ENCODE measurements at places on chromosomes 1 and 21.
A peak's percentile ranks its signal among the peaks of the same experiment; 100 is the strongest.

DNA sequence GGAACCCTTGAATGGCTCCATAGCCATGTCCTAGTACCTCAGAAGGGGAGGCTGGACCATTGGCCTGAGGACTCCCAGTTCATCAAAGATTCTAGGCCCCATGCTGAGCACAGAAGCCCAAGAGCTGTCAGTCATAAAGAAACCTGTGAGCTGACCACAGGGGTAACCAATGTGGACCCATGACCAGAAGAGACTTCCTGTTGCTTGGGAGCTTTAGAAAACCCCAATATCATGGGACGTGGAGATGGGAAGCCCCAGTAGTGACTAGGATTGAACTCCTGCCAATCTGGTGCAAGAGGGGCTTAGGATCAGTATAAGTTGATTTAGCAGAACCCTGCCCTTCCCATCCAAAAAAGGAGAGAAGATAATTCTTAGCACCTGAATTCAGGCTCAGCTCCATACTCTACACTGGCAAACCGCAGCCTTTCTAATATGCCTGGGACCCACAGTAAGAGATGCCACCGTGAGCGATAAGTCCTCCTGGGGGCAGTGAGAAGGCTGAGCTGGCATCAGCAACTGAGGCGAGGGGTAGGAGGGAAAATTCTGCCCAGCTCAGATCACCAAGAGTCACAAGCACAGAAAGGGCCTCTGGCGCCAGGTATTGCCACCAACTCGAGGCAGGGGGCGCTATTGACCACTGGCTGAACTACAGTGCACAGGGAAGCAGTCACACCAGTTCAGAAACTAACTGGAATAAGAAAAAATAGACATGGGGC is 108.9 kb downstream of the CAPN8 start:
- no peaks in the 10 kb centered on the region for H3K4me1 ChIP-seq
- DNase-seq: peak; percentile 79
- no peak overlapping the region for H3K27ac ChIP-seq

DNA sequence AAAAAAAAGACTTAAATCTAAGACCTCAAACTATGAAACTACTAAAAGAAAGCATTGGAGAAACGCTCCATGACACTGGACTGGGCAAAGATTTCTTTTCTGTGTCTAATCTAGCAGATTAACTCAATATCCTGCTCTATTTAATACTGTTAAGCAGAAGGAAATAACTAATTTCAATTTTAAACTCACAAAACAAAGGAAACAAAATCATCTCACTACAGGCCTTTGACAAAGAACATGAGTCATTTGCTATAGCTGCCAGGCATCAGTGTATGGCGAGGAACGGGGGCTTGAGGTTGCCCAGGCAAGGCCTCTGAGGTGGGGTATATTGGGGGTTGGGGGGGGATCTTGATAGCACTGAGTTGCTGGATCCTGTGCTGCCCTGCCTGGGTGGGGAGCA is 20.9 kb downstream of the SZT2 start:
- no peak overlapping the region for H3K27ac ChIP-seq
- no peaks in the 10 kb centered on the region for H3K4me1 ChIP-seq
- H3K27me3 ChIP-seq: no peaks in the 10 kb centered on the region
- no peak for DNase-seq

DNA sequence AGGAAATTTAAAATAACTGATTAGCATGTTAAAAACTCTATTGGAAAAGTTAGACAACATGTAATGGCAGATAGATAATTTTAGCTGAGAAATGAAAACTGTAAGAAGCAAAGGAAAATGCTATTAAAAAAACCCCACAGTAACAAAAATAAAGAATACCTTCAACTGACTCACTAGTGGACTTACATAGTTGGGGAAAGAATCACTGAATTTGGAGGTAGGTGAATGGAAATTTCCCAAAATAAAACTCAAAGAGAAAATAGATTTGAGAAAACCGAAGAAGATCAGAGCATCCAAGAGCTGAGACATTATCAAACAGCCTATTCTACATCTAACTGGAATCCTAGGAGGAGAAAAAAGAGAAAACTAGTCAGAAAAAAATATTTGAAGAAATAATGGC is 34.7 kb downstream of the PDE4B start:
- DNase-seq: no peak
- H3K27me3 ChIP-seq: no peaks in the 10 kb centered on the region
- H3K36me3 ChIP-seq: no peaks in the 10 kb centered on the region
- peak overlapping the region; percentile 32 for H3K4me3 ChIP-seq
- H3K27ac ChIP-seq: peak overlapping the region; percentile 80
- peaks cover 57% of the 10 kb centered on the region for H3K4me1 ChIP-seq

DNA sequence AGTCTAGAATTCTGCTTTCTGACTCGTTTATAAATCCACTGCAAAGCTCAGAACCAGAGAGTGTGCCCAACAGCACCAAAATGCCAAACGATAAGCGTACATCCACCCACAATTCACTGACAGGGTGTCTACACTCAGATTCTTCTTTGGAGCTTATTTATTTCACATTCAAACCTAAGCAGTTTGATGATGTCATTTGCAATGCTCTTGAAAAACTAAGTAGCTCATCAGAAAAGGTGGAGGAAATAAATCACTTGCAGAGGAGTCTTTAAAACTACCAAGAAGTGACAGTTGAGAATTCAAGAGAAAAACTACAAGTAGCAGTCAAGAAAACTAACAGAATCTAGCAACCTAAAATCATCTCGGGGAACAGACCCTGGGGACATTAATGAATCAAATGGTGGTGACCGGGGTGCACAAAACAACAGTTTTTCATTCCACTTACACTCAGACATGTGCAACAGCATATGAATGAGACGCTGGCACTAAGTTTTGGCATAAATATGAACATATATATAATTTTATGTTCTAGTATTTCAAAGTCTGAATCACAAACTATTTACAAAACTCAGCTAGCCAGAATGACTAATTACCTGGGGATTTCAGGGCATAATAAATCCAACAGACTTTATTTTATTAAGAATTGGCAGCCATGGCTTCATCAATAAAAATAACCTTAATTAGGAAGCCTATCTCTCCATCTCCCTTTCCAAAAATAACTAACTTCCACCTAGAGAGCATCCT is 119.4 kb downstream of the SIPA1L2 start:
- no peaks in the 10 kb centered on the region for H3K4me1 ChIP-seq
- DNase-seq: no peak
- no peak overlapping the region for H3K27ac ChIP-seq
- no peaks in the 10 kb centered on the region for H3K36me3 ChIP-seq
- H3K27me3 ChIP-seq: no peaks in the 10 kb centered on the region

GRCh38 chr21:45586289-45586858 is 44.1 kb upstream of the SLC19A1 start:
- no peaks in the 10 kb centered on the region for H3K36me3 ChIP-seq
- no peak overlapping the region for H3K4me3 ChIP-seq
- H3K27ac ChIP-seq: no peak overlapping the region
- peaks cover 26% of the 10 kb centered on the region for H3K27me3 ChIP-seq
- H3K4me1 ChIP-seq: no peaks in the 10 kb centered on the region

GRCh38 chr1:43536864-43537358 is 6.2 kb downstream of the PTPRF start:
- no peak overlapping the region for H3K27ac ChIP-seq
- no peaks in the 10 kb centered on the region for H3K36me3 ChIP-seq
- DNase-seq: peak; percentile 56
- peaks cover 10% of the 10 kb centered on the region for H3K4me1 ChIP-seq

GRCh38 chr21:14086553-14086952 is 124.2 kb downstream of the LIPI start:
- no peaks in the 10 kb centered on the region for H3K4me1 ChIP-seq
- no peak for DNase-seq
- no peaks in the 10 kb centered on the region for H3K36me3 ChIP-seq
- no peak overlapping the region for H3K27ac ChIP-seq

DNA sequence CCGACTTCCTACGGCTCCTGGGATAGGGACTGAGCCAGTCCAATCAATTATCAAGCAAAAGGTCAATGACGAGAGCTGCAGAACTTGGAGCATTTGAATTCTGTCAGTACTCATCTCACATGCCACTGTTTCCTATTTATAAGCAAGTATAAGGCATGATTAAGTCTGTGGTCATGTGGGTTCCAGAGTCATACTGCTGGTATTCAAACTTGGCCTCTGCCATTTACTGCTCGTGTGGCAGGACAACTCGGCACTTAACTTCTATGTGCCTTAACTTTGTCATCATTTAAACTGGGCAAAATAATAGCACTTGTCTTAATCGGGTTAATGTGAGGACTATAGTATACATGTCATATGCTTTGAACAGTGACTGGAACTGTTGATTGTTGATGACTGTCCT is 44.9 kb upstream of the TNFSF18 start:
- H3K4me1 ChIP-seq: peaks cover 19% of the 10 kb centered on the region
- peak; percentile 72 for DNase-seq
- peak overlapping the region; percentile 3 for H3K27ac ChIP-seq

DNA sequence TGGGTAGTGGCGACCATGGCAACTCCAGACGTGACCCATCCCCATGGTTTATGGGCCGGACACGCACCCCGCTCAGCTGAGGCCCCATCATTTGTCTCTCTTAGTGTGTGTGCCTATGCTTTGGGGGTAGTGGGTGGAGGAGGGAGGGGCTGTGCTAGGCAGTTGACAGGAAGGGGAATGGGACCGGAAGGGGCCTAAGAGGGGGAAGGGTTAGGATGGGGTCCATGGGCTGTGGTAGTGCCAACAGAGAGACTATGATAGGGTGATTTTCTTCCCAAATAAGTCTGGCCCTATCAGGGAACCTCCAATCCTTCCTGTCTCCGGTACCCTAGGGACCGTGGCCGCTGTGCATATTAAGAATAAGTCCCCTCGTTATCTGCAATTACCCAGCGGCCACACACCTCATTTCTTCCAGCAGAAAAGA is 9.9 kb downstream of the DMAP1 start:
- DNase-seq: no peak
- H3K4me1 ChIP-seq: peaks cover 9% of the 10 kb centered on the region
- no peak overlapping the region for H3K27ac ChIP-seq
- H3K27me3 ChIP-seq: no peaks in the 10 kb centered on the region
- peaks cover 37% of the 10 kb centered on the region for H3K36me3 ChIP-seq

GRCh38 chr1:204418174-204419063 is 6.8 kb upstream of the PPP1R15B start:
- no peaks in the 10 kb centered on the region for H3K36me3 ChIP-seq
- H3K27ac ChIP-seq: peak overlapping the region; percentile 96
- H3K4me1 ChIP-seq: peaks cover 47% of the 10 kb centered on the region
- no peak overlapping the region for H3K4me3 ChIP-seq
- no peaks in the 10 kb centered on the region for H3K27me3 ChIP-seq

DNA sequence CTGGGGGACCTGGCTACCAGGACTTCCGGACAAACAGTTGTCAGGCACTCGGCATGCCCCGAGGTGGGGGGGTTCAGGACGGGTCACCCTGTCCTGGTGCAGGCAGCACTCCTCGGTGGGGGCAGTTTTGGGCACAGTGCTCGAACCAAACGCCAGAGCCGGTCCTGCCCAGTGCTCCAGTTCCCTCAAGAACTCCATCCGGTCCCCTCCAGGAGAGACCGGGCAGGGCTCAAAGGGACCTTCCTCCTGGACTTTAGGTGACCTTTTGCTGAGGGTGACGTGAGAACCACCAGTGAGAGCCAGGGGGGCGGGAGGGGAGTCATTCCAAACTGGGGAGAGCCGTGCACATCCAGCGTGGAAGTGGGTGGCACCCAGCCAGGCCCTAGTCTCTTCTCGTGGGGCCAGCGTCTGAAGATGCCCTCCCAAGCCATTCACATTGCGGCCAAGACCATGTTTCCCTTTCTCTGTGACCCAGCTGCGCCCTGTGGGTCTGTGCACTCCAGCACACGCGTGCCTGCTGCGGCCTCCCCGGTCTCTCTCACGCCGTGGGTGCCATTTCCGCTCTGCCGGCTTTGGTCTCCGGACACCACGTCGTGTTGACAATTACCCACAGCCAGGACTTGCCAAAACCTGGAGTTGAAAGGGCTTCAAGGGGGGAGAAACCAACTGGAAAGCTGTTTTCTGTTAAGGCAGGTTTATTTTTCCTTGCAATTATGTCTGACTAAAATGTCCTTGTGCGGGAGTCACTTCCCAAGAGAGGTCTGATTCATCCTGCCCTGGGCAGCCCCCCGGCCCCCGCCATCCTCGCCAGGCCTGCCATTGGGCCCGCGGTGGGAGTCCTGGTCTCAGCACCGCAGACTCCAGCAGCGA is 178.8 kb upstream of the ARHGEF16 start:
- DNase-seq: peak; percentile 98
- H3K36me3 ChIP-seq: no peaks in the 10 kb centered on the region
- H3K4me3 ChIP-seq: peak overlapping the region; percentile 42
- peak overlapping the region; percentile 73 for H3K27ac ChIP-seq

DNA sequence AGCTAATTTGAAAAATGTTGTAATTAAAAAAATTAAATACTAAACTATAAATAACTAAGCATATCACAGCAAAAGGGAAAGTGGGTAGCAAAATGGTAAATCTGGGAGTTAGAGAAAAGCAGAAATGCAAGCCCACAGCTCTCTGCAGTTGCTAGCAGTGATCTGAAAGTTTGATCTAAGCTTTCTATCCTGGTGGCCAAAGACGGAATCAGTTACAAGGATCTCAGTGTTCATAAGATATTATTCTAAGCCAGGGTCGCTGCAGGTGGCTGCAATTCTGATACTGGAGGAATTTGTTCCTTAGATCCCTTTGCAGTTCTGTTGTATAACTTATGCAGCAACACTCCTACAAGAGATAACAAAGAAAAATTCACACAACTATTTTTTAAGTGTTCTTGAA is 363.7 kb downstream of the SETD4 start:
- peaks cover 6% of the 10 kb centered on the region for H3K4me1 ChIP-seq
- H3K36me3 ChIP-seq: no peaks in the 10 kb centered on the region
- no peak overlapping the region for H3K4me3 ChIP-seq
- DNase-seq: peak; percentile 52
- H3K27me3 ChIP-seq: no peaks in the 10 kb centered on the region

- H3K4me1 ChIP-seq: peaks cover 21% of the 10 kb centered on the region
- no peak overlapping the region for H3K4me3 ChIP-seq
- DNase-seq: no peak
- no peaks in the 10 kb centered on the region for H3K27me3 ChIP-seq
- no peak overlapping the region for H3K27ac ChIP-seq
- H3K36me3 ChIP-seq: no peaks in the 10 kb centered on the region
Measured at GRCh38 chr1:28417441-28417922, 47.9 kb downstream of the PHACTR4 start.

GRCh38 chr1:229326601-229327000 is 16.2 kb downstream of the CCSAP start:
- peaks cover 27% of the 10 kb centered on the region for H3K36me3 ChIP-seq
- no peaks in the 10 kb centered on the region for H3K4me1 ChIP-seq
- H3K4me3 ChIP-seq: no peak overlapping the region
- no peaks in the 10 kb centered on the region for H3K27me3 ChIP-seq

- DNase-seq: no peak
- no peak overlapping the region for H3K27ac ChIP-seq
- no peaks in the 10 kb centered on the region for H3K36me3 ChIP-seq
- H3K4me1 ChIP-seq: no peaks in the 10 kb centered on the region
- no peaks in the 10 kb centered on the region for H3K27me3 ChIP-seq
Measured at GRCh38 chr21:14736162-14736561, 190.0 kb upstream of the SAMSN1 start.

GRCh38 chr1:240682166-240682858 is 70.4 kb upstream of the GREM2 start:
- no peak overlapping the region for H3K27ac ChIP-seq
- H3K4me1 ChIP-seq: no peaks in the 10 kb centered on the region
- H3K27me3 ChIP-seq: no peaks in the 10 kb centered on the region
- no peak overlapping the region for H3K4me3 ChIP-seq

- peaks cover 11% of the 10 kb centered on the region for H3K4me1 ChIP-seq
- DNase-seq: peak; percentile 77
- no peak overlapping the region for H3K27ac ChIP-seq
Measured at GRCh38 chr1:212457740-212458338, 25.1 kb downstream of the NENF start.

GRCh38 chr1:55388960-55389359 is 173.8 kb upstream of the USP24 start:
- H3K4me3 ChIP-seq: no peak overlapping the region
- H3K36me3 ChIP-seq: no peaks in the 10 kb centered on the region
- H3K27ac ChIP-seq: no peak overlapping the region
- DNase-seq: no peak
- H3K4me1 ChIP-seq: no peaks in the 10 kb centered on the region

Measured in osteoblast (primary cell).